Spinal cord (tissue), 10 donors: ENCODE measurements at places on chromosomes 7 and 10. TPM values are rescaled to one million over a fixed set of nuclear protein-coding genes. Genes with fewer than 3 reads are reported as not detected.

GRCh38 chr10:98088186-98088971 is 46.1 kb upstream of the R3HCC1L start:
- DNase-seq = peak; percentile 33

TFR2 gene
- total RNA-seq = 7.0 TPM

MYOZ1 gene
- 4.2 TPM for total RNA-seq

- no peak for DNase-seq
Observed at GRCh38 chr7:75847707-75848106, 31.1 kb upstream of the RHBDD2 start.

DNA sequence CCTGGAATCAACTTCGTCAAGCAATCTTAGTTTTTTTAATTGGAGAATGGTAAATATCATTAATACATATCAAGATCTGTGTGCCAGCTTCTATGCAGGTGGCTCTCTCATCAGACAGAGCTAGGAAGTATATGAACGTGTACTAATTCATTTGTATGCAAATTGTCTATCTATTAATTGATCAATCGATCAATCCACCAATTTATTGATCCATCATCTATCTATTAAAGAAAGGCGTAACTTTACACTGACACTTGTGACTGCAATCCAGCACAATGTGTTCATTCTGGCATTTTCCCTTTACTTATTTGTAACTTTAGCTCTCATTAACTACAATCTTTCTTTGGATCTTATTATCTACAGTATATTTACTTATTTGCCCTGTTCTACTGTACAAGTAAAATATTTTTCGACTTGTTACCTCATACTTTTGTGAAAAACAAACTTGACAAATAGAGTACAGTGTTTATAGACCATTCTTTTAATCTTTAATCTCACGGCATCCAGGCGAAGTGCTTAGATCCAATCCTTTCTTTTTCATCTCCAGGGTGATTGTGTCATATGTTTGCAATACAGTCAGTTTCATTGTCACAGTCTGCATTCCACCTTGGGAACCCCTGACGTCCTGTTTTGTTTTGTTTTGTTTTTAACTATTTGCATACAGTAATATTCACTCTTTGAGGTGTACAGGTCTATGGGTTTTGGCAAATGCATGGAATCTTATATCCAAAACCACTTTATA is 22.0 kb upstream of the GHRHR start:
- DNase-seq = no peak

DNA sequence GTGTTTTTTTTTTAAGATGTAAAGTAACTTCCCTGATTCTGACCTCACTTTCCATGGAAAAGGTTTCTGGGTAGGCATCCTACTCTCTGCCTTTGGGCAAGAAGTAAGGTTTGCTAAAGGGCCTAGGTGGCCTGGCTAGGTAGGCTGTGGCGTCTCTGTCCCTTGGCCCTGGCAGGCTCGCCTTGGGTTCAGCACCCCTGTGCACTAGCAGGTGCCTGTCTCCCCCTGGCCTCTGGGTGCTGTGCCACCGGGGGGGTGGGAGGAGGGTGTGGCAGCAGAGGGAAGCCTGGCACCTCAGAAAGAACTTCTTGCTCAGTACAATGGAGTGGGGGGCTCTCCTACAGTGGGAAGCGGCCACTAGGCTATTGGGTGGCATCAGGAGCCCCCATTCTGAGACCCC is 14.0 kb downstream of the TECPR1 start:
- DNase-seq = no peak

BTBD16 gene
- total RNA-seq = 0.59 TPM

DNA sequence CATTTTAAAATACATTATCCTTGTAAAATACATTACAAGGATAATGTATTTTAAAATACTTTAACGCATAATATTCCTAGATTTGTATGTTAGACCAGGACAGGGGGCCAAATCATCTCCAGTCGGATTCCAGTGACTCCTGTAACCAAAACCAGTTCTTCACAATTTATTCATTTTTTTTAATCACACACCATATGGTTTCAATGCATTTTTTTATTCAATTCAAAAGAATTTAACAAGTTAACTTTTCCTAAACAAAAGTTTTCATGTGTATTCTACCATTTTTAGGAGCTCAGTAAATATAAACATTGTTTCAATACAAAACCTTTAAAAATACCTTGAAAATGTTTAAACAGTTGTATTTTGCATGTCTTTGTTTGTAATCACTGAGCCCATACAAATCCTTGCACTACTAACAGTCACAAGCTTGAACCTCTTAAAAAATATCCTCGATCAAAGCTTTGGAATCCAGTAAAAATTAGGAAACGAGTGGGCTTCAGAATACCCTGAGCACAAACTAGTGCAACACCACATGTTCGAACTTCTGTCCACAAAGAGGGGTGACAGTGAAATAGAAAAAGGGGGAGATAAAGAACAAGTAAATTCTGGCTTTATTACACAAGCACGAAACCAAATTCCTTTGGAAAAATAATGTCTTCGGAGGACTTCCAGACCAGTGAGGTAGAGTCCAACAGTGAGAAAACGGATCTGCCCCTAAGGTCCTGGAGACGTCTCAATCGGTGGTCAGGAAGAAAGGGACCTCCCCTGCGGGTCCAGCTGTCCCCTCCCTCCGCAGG is 1.6 kb downstream of the CCDC71L start:
- DNase-seq = peak; percentile 50

DNA sequence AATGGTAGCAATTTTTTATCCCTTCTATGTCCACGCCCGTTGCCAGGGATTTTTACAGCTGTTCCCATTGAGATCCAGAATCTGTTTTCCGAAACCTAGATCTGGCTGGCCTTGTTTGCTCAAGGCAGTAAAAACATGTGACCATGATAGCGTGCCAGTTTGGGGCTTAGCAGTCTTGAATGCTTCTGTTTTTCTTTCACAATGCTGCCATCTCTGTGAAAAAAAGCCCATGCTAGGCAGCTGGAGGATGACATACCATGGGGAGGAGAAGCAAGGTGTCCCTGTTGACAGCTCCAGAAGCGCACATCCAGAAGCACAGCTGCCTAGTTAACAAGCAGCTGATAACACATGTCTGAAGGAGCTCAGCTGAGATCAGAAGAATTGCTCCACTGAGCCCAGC is 2.2 kb upstream of the ZNF92 start:
- DNase-seq = no peak

DNA sequence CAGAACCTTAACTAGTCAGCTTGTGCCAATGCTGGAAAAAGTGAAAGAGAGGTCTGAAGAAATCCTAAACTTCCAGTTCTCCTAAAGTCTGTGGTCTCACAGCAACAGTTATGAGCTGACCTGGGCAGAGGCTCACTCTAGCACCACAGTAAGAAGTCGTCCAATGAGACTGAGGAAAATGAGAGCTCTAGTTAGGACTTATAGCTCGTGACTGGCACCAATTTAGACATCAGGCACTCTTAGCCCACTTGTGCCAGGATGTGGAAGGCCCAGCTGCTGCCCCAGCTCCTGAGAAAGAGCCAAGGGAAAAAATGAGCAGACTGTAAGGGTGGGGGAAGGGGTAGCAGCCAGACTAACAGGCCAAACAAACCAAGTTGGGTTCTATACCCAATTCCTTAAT is 7.6 kb downstream of the MMS19 start:
- DNase-seq = no peak

DNA sequence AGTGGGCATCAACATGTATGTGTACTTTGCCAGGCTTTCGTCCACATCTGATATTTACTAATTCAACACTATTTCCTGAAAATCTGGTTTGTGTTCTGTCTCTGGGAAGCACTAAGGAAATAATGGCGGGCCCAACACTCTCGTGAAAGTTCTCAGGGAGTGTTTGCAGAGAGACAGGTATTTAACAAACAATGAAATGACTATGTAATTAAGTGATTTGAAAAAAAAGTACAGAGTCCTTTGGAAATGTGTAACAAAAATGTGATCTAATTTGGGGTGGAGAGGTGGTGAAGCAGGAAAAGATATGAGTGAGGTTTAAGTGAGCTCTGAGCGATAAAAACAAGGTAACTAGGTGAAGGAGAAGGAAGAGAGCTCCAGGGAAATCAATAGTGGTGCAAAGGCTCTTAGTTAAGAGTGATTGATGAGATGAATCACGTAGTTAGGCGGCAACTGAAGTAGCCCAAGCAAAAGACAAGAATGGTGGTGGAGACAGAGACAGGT is 95.3 kb upstream of the DNAJB12 start:
- no peak for DNase-seq

GRCh38 chr10:99115703-99116102 is 119.9 kb downstream of the HPSE2 start:
- DNase-seq = no peak

- no peak for DNase-seq
Observed at GRCh38 chr10:782751-783648, 93.5 kb upstream of the DIP2C start.

CPEB3 gene
- 29.3 TPM for total RNA-seq

DNA sequence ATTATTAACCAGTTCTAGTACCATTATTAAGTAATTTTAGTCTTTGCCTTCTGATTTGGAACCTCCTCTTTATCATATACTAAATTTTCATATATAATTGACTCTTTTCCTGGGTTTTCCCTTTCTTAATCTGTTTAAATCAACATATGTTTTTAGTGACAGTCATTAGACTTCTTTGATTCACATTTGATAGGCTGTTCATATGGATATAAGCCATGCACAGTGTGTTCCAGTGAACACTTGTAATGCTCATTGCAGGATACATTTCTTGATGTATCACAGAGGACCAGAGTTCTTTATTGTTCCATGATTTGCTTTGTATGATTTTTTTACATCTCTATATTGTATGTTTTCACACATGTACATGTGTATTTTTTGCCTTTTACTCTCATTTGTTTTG is 114.0 kb downstream of the MLLT10 start:
- no peak for DNase-seq

- no peak for DNase-seq
Observed at GRCh38 chr7:32108651-32109050, 38.4 kb upstream of the PDE1C start.

GRCh38 chr7:45700556-45700955 is 126.4 kb downstream of the ADCY1 start:
- DNase-seq = no peak
